ENCODE measurements at places on chromosomes 4 and X.

- no peaks in the 10 kb centered on the region for H3K4me1 ChIP-seq
- no peaks in the 10 kb centered on the region for H3K27me3 ChIP-seq
- no peak overlapping the region for H3K27ac ChIP-seq
Measured at GRCh38 chr4:117529401-117529800, 444.0 kb upstream of the TRAM1L1 start.

GRCh38 chr4:23956601-23957364, 66.9 kb upstream of the PPARGC1A start:
- no peaks in the 10 kb centered on the region for H3K36me3 ChIP-seq
- no peaks in the 10 kb centered on the region for H3K27me3 ChIP-seq
- H3K27ac ChIP-seq: no peak overlapping the region
- H3K4me1 ChIP-seq: no peaks in the 10 kb centered on the region

GRCh38 chr4:96729641-96730040, 889.7 kb downstream of the PDHA2 start:
- H3K36me3 ChIP-seq: no peaks in the 10 kb centered on the region
- H3K27me3 ChIP-seq: no peaks in the 10 kb centered on the region
- no peak overlapping the region for H3K4me3 ChIP-seq
- no peak for DNase-seq
- no peak overlapping the region for H3K27ac ChIP-seq

- no peak overlapping the region for H3K27ac ChIP-seq
- H3K36me3 ChIP-seq: no peaks in the 10 kb centered on the region
- peaks cover 13% of the 10 kb centered on the region for H3K27me3 ChIP-seq
Measured at GRCh38 chr4:78069859-78070258, 12.7 kb downstream of the FRAS1 start.

DNA sequence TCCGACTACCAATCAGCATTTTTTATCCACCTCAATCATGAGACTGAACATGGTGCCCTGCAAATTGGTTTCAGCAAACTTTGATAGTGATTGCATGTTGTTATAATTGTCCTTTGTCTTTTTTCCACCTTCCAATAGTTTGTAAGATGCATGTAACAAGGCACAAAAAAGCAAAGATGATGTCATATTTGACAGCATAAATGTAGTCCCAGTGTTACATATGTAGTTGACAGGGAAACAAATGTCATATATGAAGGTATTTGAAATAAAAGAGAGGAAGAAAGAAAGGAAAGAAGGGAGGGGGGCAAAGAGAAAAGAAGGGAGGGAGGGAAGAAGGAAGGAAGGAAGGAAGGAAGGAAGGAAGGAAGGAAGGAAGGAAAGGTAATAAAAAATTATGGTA, 441.7 kb upstream of the CPEB2 start:
- no peaks in the 10 kb centered on the region for H3K36me3 ChIP-seq
- no peak overlapping the region for H3K4me3 ChIP-seq
- peaks cover 2% of the 10 kb centered on the region for H3K27me3 ChIP-seq
- H3K27ac ChIP-seq: no peak overlapping the region
- no peaks in the 10 kb centered on the region for H3K4me1 ChIP-seq
- DNase-seq: no peak

Measured in memory B cell (primary cell).